ENCODE measurements at places on chromosomes 12 and 14.
A peak's percentile ranks its signal among the peaks of the same experiment; 100 is the strongest.

GRCh38 chr12:32542428-32543229, 136.5 kb upstream of the DNM1L start:
- no peak for DNase-seq

- no peak for DNase-seq
Measured at GRCh38 chr14:72928872-72929271, 2.6 kb downstream of the DCAF4 start.

- DNase-seq, result no peak
Measured at GRCh38 chr14:33655421-33655820, 295.5 kb downstream of the EGLN3 start.

GRCh38 chr14:21078287-21078686, 8.2 kb downstream of the ARHGEF40 start:
- no peak for DNase-seq

DNA sequence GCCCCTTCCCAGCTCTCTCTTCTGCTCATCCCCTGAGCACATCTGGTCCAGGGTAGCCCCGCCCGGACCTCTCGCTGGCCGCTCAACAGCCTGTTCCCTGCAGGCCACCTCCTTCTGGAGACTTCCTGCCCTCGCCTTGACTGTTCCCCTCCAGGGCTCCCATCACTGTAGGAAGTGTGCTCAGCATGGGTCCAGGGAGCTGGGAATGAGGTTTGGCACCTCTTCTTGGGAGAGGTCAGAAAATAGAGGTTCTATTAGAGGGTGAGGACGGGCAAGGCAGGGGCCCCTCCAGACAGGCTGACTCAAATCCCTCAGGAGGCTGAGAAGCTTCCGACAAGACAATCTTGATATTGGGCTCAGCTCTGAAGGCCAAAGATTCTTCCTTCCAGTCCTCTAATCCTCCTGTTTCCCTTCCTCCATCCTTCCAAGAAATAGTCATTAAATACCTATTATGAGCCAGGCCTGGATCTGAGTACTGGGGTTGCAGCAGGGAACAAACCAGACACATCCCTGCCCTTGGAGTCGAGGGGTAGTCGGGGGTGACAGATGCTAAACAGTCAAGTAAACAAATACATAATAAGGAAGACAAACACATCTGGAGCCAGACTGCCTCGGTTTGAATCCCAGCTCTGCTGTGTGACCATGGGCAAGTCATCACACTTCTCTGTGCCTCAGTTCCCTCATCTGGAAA, 30.6 kb downstream of the CMKLR1 start:
- DNase-seq, result no peak

DNA sequence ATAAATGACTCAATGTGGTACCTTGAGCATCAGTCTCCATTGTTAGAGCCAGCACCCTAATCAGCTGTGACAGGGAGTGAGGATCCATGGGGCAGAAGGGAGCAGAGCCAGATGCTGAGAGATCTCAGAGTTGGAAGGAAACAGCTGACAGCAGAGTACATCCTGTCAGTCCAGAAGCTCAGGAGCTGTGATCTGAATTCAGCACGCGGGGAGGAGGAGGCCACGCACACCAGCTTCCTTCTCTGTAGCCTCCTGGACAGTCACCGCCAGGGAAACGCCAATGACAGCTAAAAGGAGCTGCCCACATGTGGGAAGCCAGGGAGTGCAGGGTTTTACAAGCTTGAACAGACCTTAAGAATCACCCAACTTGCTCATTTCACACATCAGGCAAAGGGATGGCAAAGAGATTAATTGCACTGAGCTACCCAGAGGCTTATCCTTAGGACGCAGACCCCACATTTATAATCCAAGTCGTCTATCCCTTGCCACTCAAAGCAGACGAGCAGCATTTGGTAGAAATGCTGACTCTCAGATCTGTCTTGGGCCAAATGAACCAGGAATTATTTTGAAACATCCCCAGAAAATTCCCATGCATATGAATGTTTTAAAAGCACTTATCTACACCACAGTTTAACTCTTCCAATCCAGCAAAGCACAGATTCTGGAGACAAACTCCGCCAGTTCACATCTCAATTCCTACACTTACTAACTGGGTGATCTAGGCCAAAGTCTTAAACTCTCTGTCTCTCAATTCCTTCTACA, 322.6 kb upstream of the TMTC1 start:
- DNase-seq, result no peak

GRCh38 chr12:89883630-89884389, 175.2 kb upstream of the ATP2B1 start:
- peak; percentile 68 for DNase-seq

DNA sequence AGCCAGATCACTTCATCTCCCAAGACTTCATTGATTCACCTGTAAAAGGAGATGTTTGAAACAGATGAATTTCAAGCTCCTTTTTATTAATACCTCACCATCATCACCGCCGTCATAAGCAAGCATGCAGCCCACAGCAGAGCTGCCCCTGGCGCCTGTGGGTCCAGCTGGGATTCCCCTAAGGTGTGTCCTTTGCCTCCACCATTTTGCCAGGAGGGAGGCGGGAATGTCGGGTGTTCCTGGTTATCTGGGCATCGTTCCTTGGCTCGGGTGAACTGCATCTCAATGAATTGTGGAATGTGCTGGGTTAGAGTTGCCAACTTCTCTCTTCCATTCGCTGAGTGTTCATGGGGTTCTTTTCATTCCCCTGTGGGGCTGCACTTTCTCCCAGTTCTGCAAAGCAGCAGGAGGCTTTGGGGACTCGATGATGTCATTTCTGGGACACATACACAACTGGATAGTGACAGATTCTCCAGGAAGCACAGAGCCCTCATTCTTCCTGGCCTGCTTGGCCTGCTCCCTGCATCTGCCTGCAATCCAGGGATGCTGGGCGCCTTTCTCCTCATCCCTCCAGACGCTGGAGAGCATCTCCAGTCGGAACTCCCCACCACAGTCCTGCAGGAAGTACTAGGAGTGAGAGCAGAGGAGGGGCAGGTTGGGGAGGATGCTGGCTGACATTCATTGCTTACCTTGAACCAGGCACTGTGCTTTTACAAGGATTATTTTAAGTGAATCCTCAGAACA, 10.1 kb downstream of the CCND2 start:
- no peak for DNase-seq

- DNase-seq, result no peak
Measured at GRCh38 chr12:11749943-11750690, 100.6 kb downstream of the ETV6 start.

DNA sequence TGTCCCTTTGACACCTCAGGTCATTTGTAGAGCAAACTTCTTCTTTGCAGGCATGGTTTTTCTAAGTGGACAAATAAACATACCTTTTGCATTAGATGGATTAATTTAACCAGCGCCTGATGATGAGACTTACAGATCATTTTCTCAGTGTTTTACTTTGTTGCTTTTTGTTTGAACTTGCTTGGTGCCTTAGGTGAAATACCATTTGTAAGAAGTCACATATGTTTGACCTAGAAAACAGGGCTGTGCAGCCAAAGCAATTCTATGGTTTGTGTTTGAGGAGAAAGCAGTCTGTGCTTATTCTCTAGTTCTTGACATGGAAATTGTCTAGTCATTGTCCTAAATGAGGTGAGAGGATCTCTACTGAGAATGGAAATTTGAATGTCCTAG, 111.1 kb downstream of the DIP2B start:
- DNase-seq, result no peak

- DNase-seq, result no peak
Measured at GRCh38 chr12:54704202-54704601, 56.0 kb upstream of the DCD start.

DNA sequence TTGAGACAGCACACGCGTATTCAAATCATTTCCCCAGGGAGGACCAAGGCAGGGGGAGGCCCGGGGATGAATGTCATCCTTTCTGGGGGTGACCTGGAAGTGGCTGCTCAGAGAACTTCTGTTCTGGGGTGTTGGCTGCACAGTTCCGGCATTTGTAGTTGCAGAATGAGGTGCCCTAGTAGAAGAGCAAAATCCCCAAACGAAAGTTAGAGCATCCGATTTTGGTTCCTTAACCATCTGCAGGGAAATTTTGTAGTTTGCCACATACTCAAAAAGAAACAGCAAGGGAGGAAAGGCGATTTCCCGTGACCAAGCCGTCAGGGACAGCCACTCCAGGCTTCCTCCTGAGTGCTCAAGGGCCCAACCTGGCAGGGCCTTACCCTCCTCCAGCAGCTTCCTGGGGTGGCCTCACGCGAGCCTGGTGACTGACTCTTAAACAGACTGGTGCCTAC, 13.0 kb upstream of the TRAF3 start:
- DNase-seq, result peak; percentile 24

DNA sequence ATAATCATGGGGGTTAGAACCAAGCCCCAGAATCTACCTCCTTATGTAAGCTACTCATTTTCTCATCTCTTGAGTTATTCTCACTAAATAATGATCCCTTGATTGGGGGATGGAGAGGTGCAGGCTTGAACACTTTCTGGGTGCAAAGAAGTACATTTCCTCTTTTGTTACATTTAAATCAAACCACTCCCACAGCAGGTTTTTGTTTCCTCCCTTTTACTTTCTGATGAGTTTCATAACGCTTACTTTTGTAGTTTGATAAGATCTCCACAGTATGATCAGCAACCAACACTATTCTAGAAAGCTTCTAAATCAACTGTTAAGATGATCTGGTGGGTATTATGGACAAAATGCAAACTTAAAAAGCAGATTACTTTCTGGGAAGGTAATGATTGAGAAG, 20.5 kb downstream of the VCPKMT start:
- no peak for DNase-seq

GRCh38 chr14:50082784-50083466, 33.4 kb downstream of the VCPKMT start:
- DNase-seq, result no peak

GRCh38 chr14:61638595-61639387, 56.5 kb upstream of the HIF1A start:
- DNase-seq, result no peak

- DNase-seq, result no peak
Measured at GRCh38 chr12:63752841-63753240, 26.9 kb upstream of the RXYLT1 start.

DNA sequence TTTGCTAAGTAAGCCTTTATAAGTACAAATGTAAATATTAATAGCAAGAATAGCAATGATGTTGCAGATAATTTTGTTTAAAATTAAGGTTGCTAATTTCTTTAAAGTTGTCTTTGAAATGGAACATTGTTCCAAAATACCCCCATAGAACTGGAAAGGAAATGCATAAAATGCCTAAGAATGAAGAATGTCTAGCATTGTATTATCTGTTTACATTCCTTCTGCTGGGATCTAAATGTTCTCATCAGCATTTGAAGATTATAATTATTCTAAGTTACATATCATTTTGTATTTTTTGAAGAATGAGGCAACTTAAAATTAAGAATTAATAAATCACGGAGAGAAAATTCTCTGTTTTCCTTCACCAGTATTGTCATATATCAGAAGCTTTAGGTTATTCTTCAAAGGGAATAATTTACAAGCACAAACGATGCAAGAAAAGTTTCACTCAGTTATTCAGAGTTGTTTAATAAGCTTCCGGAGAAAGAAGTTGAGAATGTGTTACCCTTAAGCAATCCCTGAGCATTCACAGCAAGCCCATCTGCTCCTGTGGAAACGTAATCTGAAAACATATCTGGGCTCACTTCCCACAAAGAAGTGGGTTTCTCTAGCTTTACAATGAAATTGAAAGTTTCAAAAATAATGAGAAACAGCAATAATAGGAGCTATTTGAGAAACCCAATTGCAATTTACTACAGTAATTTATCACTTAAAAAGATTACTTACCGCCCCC, 21.3 kb downstream of the SLC6A15 start:
- DNase-seq, result no peak

DNA sequence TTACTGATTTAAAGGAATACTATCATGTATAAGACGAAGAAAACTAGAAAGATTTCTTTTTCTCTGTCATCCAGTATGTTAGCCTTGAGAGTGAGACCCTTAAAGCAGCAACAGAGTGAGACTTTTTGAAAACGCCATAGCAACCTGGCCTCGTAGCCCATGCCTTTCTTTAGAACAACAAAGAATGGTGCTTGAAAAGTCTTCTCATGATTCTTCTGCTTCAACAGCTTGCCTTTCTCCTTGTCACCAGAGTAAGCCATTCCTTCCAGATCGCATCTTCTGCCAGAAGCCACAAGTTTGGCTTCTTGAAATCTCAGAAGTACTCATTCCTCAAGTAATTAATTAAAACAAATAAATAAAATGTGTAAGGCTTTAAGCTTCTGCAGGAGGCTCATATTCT, 109.3 kb downstream of the PDE3A start:
- DNase-seq, result no peak

- no peak for DNase-seq
Measured at GRCh38 chr14:90446405-90446804, 49.6 kb downstream of the CALM1 start.

DNA sequence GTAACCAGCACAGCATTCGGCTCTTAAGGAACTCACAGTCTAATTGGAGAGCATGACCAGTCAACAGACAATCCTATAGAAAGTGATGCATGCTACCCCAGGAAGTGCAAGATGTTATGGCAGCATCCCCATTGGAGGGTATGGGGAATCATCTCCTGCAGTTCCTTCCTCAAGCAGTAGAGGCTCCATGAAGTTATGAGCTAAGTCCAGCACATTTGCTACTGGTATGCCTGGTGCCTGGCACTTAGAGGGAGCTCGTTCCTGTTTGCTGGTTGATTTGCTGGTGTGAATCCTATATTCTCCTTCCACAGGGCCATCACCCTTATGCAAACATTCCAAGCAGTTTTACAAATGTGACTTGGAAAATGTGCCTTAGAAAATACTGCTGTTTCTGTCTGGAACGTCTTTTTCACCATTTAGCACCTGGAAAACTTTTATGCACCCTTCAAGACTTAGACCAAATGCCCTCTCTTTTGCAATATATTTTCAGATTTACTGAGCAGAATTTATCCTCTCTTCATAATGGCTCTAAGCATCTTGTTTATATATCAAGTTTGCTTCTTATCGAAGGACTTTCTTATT, 136.1 kb upstream of the WSCD2 start:
- peak; percentile 70 for DNase-seq

DNA sequence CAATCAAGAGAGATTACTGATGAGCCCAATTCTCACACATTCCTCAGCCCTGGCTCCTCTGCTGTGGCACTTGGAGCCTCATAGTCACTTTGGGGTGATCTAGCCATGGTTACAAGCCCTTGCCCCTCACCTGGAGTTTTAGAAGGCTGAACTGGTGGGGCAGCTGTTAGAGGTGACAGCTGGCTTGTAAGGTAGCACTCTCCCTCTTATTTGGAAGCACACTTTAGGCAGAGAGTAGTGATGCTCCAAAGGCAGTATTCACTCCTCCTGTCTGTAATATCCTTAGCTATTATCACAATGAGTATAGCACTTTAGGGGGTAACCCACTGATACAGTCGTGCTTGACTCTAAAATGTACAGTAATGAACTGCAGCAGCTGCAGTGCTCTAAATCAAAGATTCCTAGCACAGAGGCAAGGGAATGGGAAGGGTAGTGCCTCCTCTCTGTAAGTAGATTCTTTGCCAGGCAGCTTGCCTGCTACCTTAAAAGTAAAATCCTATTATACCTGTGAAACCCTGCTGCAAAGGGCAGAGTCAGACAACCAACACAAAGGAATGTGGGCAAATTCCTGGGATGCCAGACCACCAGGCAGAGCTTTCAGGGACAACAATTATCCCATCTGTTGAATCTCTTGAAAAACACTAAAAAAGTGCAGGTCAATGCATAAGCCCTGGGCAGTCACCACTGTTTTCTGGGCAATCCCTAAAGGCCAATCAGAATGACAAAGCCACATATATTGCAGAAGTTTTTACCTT, 336.3 kb downstream of the NOVA1 start:
- DNase-seq, result no peak

- DNase-seq, result no peak
Measured at GRCh38 chr12:62776997-62777396, 158.0 kb downstream of the PPM1H start.

- DNase-seq, result no peak
Measured at GRCh38 chr12:128827724-128828123, 4.0 kb upstream of the SLC15A4 start.
